Sigmoid colon (tissue), 7 donors: ENCODE measurements at places on chromosomes 6 and 20. TPM values are rescaled to one million over a fixed set of nuclear protein-coding genes. Genes with fewer than 3 reads are reported as not detected.

- no peak for DNase-seq
Measured at GRCh38 chr20:53929974-53930650, 140.3 kb downstream of the BCAS1 start.

DNA sequence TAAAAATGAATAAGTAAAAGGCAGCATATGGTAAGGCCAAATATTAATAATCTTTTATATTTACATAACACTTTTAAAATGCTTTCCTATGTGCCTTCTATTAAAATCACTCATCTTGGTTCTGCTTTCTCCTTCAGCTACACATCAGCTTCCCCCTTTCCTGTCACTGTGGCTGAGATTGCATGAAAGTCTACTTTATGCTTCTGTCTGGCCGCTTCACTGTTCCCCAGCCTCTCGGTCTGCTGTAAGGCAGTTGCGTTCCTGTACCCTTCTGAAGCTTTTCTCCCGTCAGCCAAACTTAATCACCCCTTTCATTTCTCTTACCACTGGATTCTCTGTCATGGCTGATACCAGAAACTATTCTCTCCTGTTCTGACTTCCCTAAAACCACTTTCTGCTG, 34.6 kb downstream of the SOX4 start:
- DNase-seq: no peak

Gene NPBWR2
- polyA plus RNA-seq: not detected

DNA sequence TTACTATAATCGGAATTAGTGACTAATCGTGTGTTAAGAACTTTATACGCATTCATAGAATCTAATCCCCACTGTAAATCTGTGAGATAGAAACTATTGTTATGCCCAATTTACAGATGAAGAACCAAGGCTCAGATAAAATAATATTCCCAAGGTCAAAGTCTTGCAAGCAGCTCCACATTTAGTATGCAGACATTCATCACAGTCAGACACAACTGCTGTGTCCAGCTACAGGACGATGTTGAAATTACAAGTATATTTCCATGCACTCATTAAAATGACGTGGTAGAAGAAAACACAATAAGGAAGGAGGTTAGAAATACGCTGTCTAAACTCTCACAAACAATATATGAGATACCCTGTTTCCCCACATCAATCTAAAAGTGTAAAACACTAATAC, 82.5 kb downstream of the PREX1 start:
- DNase-seq: no peak

Gene PTPRT
- polyA plus RNA-seq: not detected

DNA sequence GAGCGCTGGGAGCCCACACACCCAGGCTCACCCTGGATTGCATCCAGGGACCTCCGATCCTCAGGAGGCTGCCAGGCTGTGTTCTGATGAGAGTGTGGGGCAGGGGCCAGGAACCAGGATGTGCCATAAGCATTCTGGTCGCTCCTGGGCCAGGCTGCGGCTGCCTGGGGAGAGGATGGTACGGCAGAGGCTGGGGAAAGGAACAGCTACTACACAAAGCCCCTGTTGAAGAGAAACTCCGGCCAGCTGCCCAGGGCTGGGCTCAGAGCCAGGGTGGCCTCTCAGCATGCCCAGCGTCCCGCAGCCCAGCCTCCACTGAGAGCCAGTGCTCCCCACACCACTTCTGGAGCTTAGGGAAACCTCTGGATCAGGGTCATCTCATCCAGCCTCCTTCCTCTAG, 21.7 kb upstream of the OCSTAMP start:
- peak; percentile 76 for DNase-seq

GRCh38 chr6:38391206-38391605, 248.5 kb downstream of the BTBD9 start:
- no peak for DNase-seq

Gene SLC22A2
- polyA plus RNA-seq: not detected

DNA sequence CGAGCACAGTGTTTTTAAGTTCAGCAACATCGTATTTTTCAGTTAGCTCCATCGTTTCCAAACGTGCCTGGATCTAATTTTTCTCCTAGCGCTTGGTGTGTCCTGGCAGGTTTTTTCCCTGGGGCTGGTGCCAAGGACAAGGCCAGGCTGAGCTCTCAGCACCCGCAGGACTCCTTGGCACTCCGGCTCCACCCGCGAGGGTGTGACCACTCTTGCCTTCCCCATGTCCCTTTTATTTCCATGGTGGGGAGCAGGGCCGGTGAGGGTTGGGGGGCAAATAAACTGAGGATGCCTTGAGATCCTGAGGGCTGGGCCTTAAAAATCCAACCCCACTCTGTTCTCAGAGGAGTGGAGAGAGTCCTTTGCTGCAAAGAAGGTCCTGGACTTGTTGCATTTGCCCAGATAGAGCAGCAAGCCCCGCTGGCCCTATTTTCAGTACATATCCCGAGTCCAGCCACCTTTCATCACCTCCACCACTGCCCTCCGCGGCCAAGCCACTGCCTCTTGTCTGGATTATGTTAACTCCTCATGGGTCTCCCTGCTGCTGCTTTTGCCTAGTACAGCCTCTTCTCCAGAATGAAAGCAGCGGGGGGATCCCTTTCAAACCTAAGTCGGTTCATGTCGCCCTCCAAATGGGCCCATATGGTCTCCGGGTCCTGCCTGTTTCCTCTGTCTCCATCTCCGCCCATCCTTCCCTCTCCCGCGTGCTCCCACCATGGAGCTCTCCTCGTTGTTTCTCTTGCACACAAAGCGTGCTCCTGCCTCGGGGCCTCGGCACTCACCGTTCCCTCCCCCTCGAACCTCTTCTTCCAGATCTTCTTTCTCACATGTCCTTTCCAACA, 4.5 kb upstream of the RAB44 start:
- DNase-seq: peak; percentile 71

DNA sequence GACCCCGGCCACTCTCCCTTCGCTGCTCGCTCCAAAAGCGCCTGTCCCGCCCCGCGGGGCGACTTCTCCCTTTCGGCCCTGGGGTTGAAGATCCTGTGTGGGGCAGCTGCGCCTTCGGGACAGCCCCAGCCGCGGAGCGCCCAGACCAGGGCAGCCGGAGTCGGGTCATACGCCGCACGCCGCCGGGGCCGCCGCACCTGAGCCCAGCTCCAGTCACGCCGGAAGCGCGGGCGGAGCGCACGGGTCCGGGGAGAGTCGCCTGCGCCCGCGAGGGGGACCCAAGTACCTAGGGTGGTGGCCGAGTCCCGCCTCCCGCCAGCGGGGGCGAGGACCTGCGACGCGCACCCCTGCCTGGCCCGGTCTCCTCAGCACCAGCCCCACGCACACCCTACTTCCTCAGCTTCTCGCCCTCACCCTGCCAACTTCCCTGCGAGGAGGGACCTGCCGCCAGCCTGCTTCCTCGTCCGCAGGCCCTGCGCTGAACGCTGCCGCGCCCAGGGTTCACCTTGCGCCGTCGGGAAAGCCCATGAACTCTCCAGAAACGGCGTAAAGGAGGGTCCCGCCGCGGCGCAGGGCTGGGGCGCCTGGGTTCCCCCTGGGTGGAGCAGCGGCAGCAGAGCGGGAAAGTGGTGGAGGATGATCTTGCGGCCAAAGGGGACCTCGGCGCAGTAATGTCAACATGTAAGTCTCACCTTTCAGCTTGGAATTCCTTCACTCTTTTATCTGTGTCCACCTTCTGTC, at the start of gene ADGRG6:
Gene ADGRG6, plus strand, starts transcription at position 357 of the 741 bp plus-strand sequence. Its CDS starts 323 bp downstream, at position 680.
- peak; percentile 72 for DNase-seq

GRCh38 chr20:20734475-20734948, 22.1 kb upstream of the RALGAPA2 start:
- DNase-seq: no peak

DNA sequence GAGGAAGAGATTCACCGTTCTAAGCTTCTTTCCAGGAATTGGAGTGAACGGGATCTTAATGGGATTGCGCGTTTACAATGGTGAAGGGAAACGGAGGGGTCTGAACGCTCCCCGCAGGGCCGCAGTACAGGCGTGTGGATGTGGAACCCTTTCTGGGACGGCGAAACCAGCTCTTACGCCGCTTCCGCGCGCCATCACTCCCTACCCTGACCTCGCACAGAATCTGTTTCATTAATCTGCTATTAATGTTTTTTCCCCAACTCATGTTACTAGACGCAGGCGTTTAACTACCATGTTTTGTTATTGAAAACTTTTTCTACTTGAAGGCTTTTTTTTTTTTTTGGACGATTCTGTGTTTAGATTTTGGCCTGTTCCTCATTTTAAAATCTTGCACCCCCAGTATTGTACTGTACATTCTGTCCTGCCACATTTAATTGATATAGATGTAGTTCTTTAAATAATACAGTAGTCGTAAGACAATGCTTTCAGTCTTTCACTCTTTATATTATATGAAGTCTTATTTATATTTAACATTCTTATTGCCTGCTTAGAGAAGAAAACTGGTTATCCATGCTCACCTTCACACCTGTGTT, 696 bp upstream of the SUPT3H start:
- DNase-seq: no peak

Gene LHFPL5
- polyA plus RNA-seq: 0.46 TPM

Gene DEF6
- 4.6 TPM for polyA plus RNA-seq

Gene SNTA1
- 5.8 TPM for polyA plus RNA-seq

GRCh38 chr6:36999061-36999750, 6.2 kb upstream of the FGD2 start:
- DNase-seq: no peak

DNA sequence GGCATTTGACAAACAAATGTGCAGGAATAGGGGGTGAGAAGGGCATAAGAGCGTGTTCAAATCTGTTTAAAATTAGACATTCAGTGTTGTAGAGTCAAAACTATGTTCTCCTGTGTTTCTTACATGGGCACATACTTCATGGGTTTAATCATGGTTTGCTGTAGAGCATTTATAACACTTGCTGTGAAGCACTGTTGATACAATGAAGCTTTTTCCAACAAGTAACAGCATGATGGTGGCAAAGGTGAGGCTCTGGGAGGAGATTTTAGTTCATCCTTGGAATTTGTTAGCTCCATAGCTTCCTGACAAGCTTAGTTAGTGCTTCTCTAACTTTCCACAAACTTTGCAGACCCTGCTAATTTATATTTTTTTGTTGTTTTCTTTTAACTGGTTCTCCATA, 900.7 kb downstream of the TFAP2A start:
- no peak for DNase-seq

Gene APOM
- 3.6 TPM for polyA plus RNA-seq

GRCh38 chr6:64054861-64055260, 419.3 kb downstream of the PHF3 start:
- DNase-seq: no peak

GRCh38 chr20:47778398-47779354, 6.6 kb downstream of the SULF2 start:
- no peak for DNase-seq

Gene LKAAEAR1
- polyA plus RNA-seq: 0.19 TPM

Gene BEND6
- 0.23 TPM for polyA plus RNA-seq

Gene KHDC1L
- not detected for polyA plus RNA-seq

- peak; percentile 46 for DNase-seq
Measured at GRCh38 chr6:163725008-163725941, 310.8 kb downstream of the QKI start.

DNA sequence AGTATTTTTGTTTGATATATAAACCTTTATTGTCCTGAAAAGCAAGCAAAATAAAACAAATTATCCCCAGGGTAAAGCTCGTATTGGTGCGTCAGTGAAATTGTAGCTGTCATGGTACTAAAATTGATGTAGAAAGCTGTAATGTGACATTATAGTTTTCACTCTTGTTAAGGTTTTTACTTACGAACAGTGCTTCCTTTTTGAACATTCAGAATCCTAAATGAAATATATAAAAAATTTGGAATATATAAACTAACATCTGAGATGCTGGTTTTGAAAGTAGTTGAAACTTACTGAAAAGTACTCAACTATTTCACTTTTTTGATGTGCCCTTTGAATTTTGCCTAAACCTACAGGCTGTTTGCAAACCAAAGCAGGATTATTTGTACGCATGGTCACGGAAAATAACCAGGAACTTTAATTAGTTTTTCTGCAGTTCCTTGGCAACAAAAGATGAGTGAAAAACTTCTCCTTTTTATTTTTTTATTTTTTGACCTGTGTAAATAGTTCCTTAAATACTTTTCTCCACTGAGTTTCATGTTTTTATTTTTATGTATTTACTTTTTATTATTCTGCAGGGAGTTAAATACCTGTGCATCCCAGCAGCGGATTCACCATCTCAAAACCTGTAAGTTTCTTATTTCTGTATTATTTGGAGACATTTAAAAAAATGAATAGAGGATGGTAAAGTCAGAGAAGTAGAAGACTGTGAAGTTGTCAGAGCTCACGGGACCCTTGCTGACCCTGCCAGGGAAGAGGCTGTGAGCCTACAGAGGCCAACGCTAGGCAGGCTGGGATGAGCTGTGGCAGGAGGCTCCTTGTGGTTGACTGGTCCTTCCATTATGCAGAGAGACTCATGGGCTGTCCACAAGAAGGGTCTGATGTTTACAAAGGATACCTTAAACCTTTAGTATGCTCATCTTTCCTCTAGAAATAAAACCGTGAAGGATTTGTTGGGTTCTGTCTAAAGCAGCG, 42.5 kb downstream of the DUSP22 start:
- no peak for DNase-seq

GRCh38 chr6:35071347-35071994, 69.7 kb downstream of the TCP11 start:
- no peak for DNase-seq

- DNase-seq: no peak
Measured at GRCh38 chr6:165082636-165083035, 226.8 kb downstream of the C6orf118 start.

DNA sequence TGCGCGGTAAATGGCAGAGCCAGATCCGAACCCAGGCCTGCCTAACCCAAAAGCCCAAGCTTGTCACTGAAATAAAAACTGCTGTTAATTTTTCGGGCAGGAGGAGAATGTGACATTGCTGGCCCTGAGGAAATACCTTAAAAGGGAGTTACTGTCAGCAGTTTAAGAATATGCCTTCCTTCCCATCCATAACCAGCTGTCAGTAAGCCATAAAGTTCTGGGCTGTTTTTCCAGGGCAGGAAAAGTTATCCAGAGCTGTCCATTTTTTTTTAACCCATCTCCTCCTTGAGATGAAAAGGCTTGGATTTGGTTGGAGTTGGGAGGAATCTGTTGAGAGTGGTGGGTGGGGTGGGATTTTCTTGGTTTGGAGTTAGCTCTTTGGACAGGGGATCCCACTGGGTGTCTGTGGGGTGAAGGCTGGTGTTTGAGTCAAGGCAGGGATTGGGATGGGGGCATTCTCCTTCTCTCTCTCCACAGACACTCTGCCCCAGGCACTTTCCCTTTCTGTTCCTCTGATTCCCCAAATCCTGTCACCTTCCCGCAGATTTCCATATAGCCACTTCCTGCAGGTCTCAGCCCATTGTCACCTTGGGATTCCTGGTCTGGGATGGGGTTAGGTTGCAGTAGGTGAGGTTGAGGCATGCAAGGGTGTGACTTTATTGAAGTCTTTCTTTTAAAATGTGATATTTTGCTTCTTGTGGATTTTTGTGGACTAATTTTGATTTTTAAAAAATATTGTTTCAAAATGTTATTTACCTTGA, 4.3 kb upstream of the KCNG1 start:
- no peak for DNase-seq
